GF-D8 (cell line): ENCODE measurements at places on chromosomes 13 and 19.

GRCh38 chr19:10419646-10420443, 493 bp upstream of the PDE4A start:
- DNase-seq: peak; percentile 63

GRCh38 chr19:23810496-23810895, 51.8 kb upstream of the ZNF681 start:
- no peak for DNase-seq

DNA sequence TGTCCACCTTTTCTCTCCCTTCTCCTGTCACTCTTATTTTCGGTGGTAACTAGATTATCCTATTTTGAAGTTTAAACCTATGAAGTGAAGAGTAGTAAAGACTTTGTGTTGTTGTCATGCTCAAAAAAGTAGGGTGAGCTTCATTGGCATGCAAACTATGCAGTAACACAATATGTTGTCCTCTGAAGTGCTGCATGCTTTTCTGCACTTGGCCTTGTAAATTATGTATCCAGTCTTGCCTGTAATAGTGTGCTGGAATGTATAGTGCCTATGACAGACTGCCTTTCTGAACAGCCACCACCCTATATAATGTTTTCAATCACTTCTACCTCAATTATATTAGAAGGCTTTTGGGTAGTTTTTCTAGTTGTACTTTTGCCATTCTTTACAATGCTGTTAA, 1198.2 kb upstream of the PCDH20 start:
- DNase-seq: no peak

DNA sequence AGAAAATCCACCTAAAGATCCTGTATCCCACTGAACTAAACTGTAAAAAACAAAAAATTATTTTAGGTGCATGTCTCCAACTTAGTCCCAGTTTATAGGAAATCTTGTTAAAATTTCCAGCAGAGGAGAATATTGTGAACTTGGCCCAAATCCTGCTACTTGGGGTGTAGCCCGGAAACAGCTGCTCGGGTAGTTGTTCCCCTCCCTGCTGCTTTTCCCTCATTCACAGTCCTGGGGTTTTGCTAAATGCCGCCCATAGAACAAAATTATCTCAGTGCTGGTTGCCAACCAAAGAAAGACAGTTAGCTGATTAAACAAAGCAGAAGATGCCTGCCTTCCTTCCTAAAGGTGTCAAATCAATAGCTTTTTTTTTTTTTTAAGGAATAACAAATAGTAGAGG, 330.5 kb upstream of the KLF12 start:
- no peak for DNase-seq

GRCh38 chr13:49308097-49308875, 60.6 kb downstream of the CDADC1 start:
- no peak for DNase-seq

DNA sequence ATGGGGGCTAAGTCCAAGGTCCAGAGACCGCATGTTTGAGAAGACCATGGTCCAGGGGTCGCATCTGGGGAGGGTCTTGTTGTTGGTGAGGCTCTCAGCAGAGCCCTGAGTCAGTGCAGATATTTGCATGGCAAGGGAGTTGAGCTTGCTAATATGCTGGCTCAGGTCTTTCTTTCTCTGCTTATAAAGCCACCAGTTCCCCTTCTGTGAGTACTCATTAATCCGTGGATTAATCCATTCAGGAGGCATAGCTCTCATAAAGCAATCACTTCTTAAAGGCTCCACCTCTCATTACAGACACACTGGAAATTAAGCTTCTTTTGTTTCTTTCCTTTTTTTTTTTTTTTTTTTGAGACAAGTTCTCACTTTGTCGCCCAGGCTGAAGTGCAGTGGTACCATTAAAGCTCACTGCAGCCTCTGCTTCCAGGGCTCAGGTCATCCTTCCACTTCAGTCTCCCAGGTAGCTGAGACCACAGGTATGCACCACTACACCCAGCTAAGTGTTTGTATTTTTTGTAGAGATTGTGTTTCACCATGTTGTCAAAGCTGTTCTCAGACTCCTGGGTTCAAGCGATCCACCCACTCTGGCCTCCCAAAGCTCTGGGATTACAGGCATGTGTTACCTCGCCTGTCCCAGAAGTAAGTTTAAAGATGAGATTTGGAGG, 216.4 kb downstream of the SLITRK5 start:
- DNase-seq: no peak

- DNase-seq: no peak
These were observed 470.2 kb upstream of the PRR20A start for GRCh38 chr13:56670563-56670962.

DNA sequence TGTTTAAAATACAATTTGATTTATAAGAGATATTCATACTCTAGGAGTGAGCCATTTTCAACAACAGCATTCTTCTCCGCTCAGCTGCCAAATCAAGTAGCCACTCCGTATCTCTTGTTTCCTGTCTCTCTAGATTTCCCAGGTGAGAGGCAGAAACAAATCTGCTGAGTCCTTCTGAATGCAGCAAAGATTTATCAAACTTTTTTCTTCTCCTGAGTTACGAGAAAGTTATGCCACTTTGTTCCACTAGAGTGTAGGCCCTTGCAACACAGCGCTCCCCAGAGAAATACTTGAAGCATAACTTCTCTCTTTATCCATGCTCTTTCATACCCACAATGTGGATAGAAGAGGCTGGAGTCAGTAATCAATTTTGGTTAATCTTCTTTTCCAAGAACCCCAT, 1960.8 kb downstream of the OLFM4 start:
- DNase-seq: no peak

- no peak for DNase-seq
These were observed 279.0 kb downstream of the NHLRC3 start for GRCh38 chr13:39317291-39317690.

DNA sequence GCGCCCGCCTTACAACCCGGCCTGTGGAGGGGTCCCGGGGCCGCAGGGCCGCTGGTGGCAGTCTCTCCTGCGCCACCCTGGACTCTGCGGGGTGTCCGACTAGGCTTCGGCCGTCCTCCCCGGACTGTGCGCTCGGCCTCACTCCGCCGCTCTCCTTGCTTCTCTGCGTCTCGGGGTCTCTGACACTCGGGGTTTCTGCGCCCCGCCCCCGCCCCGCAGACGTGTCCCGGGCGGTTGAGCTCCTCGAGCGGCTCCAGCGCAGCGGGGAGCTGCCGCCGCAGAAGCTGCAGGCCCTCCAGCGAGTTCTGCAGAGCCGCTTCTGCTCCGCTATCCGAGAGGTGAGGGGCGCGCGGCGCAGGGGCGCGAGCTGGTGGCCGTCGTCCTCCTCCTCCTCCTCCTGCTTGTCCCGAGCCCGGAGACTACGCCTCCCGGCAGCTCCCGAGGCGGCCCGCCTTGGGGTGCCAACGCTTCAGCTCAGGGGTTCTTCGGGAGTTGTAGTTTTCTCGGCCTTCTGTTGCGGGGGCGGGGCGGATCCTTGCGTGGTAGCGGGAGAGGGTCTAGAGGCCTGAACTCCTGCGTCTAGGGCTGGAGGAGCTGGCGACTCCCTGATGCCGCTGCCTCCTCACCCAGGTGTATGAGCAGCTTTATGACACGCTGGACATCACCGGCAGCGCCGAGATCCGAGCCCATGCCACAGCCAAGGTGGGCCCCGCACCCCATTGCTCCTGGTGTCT, 627 bp downstream of the LIN7B start:
- DNase-seq: no peak

- DNase-seq: no peak
These were observed 36.5 kb downstream of the SIPA1L3 start for GRCh38 chr19:37943480-37943879.

DNA sequence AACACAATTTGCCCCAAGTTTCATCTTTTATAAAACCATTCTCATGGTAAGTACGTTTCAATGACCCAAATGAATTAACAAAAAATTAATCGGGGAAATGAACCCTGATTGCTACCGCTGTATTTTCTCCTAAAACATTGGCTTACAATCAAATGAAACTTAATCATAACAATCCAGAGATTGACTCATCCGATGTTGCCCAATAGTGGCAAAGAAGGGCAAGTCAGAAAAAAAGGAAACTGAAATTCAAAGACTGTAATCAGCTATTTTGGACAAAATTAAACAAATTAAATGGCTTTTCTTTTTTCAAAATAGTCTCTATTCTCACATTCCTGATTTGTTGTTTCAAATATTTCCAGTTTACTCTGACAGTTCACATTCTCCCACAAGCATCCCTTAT, 3.9 kb upstream of the ACOD1 start:
- no peak for DNase-seq

DNA sequence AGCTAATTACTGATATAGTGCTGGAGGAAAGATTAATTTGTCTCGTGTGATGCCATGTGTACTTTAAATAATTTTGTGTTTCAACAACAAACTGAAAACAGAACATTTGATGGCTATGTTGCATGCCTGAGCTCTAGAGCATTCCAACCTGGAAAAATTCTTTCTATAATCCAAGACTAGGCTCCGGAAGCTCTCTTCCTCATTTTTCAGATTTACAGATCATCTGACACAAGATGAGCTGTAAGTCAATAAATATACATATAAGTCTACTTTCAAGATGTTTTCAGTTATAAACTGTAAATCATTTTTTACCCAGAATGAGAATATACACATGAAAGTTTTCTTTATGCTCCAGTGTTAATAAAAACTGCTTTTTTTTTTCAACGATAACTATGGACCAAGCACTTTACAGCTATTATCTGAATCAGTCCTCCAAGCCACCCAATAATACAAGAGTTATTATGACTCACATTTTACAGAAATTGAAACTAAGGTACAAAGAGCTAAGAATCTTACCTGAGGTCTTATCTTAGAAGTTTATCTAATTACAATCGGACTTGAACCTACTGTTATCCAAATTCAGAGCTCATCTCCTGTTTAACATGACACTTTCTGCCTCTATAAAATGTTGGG, 6.4 kb upstream of the FOXO1 start:
- no peak for DNase-seq

- DNase-seq: no peak
These were observed 360.3 kb downstream of the FGF14 start for GRCh38 chr13:102041544-102041943.

- no peak for DNase-seq
These were observed 4.0 kb downstream of the ZNF223 start for GRCh38 chr19:44055870-44056269.

DNA sequence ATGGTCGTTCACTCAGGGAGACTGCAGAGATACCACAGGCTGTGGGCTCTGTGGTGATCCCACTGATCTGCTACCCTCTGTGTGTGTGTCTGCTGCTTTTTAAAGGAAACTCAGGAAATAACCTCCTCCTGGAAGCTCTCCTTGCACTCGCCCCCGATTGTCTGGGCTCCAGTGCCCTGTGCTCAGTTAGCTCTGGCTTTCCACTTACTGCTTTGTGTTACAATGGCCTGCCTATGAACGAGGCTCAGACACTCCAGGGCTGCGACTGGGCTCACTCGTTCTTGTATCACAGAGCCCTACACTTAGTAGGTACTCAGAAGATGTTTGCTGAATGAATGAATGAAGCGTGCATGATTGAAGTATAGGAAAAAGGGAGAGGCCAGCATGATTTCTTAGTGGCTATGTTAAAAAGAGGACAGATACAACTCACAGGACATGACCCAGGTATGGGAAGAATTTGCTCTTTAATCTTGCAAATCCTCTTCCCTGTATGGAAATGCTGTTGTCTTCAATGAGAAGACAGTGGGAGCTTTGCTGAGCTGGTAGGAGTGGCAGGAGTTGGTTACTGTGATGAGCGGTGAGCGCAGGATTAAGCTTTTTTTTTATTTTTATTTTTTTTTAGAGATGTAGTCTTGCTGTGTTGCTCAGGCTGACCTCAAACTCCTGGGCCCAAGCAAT, 26.4 kb downstream of the B3GLCT start:
- no peak for DNase-seq

DNA sequence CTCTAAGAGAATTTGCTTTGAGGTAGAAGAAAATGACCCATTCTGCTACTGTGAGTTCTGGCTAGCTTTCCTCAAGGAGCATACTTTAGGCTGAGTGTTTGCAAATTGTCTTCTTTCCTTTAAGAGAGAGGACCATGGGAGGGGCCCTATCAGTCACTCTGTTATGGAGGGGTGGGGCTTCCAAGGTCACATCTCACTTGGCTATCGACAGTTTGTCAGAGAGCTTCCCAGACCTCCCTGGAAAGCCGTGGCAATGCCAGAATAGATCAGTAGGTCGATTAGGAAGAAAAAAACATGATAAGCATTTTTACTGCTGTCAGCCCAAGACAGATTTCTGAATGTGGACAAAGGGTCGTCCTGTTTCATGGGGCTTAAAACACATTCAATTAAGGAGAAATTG, 93.3 kb downstream of the OXGR1 start:
- no peak for DNase-seq

DNA sequence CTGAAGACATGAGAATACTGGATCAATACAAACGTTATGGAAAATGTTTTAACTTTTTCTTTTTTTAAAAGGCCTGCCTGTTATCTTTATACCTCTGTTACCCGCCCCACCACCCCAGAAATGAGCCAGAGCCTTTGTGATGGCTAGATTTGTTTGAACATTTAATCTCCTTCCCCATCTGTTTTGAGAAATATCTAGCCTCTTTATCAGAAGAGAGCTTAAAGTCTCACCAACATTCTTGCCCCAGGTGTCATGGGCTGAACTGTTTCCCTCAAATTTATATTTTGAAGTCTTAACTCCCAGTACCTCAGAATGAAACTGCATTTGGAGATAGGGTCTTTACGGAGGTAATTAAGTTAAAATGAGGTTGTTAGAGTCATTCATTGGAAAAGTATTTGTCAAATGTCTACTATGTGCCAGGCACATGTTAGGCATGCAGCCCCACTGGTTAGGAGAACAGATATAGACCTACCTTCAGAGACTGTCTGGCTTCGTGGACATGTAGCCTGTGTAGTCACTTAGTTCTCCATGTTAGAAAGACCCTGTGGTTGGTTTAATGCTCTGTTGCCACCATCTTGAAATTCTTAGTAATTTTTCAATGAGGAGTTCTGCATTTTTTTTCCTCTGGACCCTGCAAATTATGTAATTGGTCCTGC, 6.3 kb upstream of the RB1 start:
- DNase-seq: no peak

GRCh38 chr19:35069696-35070095, 28.2 kb downstream of the HPN start:
- no peak for DNase-seq

DNA sequence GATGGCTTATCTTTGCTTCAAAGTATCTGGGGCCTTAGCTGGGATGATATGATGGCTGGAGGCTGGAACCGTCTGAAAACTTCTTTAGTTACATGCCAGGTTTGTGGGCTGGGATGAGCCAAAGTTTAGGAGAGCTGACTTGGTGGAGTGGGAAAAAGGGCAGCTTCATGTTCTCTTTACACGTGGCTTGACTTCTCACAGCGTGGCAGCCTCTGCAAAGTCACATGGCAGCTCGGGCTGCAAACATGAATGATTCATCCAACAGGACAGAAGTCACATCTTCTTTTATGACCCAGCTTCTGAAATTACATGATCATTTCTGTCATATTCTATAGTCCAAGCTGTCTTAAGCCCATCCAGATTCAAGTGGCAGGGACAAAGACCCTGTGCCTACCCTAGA, 176.0 kb downstream of the OLFM4 start:
- DNase-seq: no peak

DNA sequence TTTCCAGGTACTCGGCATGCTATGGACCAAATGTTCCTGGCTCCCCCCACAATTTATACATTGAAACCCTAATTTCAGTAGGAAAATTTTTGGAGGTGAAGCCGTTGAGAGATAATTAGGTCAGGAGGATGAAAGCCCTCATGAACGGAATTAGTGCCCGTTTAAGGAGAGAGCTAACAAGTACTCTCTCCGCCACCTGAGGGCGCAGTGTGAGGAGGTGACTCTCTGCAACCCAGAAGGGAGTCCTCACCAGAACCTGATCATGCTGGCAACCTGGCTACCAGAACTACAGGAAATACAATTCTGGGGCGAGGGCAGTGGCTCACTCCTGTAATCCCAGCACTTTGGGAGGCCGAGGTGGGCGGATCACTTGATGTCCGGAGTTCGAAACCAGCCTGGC, 397.8 kb downstream of the SLITRK5 start:
- DNase-seq: no peak

GRCh38 chr13:30303269-30303668, 4.1 kb downstream of the KATNAL1 start:
- no peak for DNase-seq
